ENCODE measurements at places on chromosomes 3 and 15.

DNA sequence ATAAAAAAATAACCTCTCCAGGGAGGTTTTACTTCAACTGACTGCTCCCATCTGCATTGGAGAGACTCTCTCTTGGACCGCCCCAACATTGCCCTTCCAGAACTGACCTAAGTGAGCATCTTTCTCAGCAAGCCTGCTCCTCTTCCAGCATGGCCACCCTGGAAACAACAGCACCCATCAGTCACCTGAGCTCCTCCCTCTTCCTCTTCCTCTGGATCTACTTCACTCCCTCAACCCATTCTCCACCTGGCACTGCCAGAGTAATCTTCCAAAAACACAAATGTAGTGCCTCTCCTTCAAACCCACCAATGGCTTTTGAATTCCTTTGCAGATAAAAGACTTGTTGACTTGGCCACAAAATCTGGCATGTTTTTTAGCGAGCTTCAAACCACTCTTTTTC lies 128.8 kb upstream of the NR2F2 start:
- DNase-seq, result no peak

DNA sequence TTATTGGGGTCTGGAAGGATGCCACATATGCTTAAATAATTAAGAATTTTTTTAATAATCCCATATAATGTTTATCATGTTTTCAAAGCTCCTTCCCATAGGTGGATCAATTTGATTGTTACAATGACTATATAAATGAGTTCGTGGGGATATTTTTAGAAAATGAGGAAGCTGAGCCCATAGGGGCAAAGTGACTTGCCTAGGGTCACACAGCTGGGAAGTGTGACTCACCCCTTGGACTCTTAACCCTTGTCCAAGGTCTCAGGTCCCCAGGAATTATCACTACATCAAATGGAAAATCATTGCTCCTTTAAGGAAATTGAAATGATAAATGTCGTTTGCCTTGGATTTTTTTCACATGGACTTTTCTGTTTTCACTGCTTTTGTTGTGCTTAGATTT lies 161.2 kb upstream of the RGMA start:
- no peak for DNase-seq

DNA sequence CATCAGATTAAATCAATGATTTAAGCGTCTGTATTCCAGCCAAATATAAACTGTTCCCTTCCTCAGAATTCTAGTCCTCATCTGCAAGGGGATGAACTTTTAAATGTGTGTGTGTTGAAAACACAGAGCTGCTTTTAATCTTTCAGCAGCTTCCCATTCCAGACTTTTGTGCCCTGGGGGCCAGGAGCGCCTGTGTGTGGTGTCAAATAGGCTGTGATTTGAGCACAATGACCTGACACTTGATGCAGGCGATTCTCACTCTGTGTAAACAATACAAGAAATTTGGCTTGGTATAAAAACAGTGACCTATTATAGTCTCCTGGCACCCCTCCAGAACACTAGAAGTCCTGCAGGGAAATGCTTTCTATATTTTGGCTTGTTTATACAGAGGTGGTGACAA lies 274.6 kb upstream of the ROPN1 start:
- peak; percentile 45 for DNase-seq

- DNase-seq, result no peak
Observed at GRCh38 chr3:143763564-143764162, 84.6 kb downstream of the SLC9A9 start.

DNA sequence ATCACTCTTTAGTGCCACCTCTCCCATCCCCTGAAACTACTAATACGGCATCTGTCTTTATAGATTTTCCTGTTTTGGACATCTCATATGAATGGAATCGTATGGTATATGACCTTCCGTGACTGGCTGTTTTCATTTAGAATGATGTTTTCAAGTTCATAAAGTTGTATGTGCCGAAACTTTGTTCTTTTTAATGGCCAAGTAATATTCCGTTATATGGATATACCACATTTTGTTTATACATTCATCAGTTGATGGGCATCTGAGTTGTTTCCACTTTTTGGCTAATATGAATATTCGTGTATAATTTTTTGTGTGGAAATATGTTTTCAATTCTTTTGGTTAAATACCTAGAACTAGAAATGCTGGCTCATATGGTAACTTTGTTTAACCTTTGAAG lies 49.5 kb downstream of the PIAS1 start:
- no peak for DNase-seq

- no peak for DNase-seq
Observed at GRCh38 chr15:55549305-55549704, 38.8 kb downstream of the PYGO1 start.

DNA sequence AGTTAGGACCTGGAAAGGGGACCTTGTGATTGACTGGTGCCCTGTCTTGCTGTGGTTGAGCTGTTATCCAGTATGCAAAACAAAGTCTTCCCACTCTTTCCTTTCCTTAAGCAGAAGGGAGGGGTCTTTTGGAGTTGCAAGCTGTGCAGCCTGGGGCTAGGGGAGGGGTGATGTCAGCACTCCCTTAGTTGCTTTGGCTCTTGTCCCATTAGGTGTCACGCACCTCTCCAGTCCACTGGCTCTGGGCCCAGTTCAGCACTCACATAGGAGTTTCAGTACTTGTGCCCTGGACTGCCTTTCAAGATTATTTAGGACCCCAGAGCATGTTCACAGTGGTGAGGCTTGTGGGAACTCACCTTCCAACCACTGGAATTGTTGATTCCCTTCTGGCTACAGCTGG lies 238.5 kb downstream of the DOCK3 start:
- no peak for DNase-seq

- peak; percentile 88 for DNase-seq
Observed at GRCh38 chr3:110773413-110773954, 298.1 kb upstream of the NECTIN3 start.

- DNase-seq, result no peak
Observed at GRCh38 chr3:124802702-124803101, 72.5 kb downstream of the UMPS start.

GRCh38 chr3:47283591-47284364 lies 1.0 kb downstream of the KLHL18 start:
- peak; percentile 30 for DNase-seq

DNA sequence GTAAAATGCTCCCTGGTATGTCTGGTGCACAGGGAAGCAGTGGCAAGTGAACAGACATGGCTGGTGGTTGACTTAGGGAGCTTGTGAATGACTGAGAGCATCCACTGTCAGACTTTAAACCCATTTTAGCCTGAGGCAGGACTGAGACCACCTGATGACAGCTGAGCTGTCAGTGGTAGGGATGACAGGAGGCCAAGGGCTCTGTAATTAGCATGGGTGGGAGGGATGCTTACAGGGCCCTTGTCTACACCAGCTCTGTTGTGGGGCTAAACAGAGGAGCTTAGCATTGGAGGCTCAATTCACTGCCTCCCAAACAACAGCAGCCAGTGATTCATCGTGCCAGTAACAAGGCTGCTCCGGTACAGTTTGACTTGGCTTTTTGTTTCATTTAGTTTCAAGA lies 169.4 kb downstream of the CHST2 start:
- no peak for DNase-seq

GRCh38 chr3:69445024-69445423 lies 59.1 kb upstream of the FRMD4B start:
- DNase-seq, result peak; percentile 51

- DNase-seq, result peak; percentile 73
Observed at GRCh38 chr15:71743861-71744382, 66.4 kb upstream of the NR2E3 start.

DNA sequence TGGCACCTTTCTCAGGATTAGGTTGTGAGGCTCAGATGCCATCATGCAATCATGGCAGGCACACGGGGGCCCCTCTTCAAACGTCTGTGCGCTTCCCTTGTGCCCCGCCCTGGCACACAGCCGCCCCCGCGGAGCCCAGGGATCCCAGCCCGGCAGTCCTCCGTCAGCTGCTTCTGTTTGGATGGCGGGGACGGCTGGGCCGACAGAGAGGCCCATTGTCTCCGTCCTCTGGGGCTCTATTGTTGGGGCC lies 849 bp upstream of the HDAC11 start:
- no peak for DNase-seq

DNA sequence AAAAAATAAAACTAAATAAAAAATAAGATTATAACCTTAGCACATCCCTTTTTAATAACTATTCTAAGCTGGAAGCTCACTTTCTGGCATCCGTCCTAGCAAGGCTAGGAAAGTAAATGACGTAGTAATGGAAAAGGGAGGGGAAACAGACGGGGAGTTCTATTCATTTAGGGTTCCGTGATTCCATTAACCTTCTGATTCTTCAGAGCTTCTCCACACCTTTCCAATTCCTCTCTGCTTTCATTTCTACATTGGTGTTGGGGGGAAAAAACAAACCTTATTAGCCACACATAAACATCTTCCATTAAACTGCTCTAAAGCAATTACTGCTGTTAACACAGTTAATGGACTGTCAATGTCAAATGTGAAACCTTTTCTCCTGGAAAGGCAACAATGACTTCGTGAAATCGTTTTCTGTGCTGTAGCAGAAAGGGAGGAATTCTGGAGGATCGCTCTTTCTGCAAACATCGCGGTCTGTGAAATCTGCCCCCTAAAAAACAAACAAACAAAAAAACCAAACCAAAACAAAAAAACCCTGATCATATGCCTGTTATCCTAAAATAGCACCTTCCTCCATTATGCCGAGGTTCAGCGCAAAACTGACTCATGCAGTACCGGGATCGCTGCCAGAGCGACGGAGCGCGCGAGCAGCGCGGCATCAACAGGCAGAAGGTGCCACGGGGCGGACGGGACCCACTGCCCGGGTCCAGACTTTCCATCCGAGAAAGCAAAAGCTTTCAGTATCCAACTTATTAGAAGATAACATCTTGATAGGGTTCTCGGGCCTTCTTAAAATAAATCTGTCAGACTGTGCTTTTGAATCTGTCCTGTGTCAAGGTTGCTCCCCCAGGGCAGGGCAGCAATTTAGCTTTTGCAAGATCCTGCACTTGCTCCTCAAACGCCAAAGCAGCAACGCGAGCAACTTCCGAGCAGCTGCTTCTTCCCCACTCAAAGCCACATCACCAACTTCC lies 156.2 kb downstream of the FGF12 start:
- DNase-seq, result peak; percentile 60

DNA sequence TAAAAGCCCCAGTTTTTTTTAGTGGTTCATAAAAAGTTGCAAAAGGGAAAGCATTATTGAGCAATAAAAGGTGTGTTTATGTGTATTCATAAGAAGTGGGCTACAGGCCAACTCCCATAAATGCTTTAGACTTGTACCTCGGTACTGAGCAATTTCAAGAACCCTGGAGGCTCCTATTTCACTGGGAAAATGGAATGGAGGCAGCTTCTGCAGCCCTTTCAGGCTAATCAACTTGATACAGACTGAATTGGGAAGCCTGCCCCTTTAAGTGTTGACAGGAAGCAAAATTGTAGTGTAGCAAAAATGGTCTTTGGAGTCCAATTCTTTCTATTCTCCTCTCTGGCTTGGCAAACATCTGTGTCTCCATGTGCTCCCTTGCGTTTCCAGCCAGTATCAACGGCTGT lies 118.8 kb downstream of the ECT2 start:
- DNase-seq, result peak; percentile 10

GRCh38 chr3:48621461-48621869 lies at the start of gene TMEM89:
Gene TMEM89, minus strand, starts transcription at chr3:48621769. Its CDS starts 13 bp downstream, at chr3:48621756.
- DNase-seq, result no peak

DNA sequence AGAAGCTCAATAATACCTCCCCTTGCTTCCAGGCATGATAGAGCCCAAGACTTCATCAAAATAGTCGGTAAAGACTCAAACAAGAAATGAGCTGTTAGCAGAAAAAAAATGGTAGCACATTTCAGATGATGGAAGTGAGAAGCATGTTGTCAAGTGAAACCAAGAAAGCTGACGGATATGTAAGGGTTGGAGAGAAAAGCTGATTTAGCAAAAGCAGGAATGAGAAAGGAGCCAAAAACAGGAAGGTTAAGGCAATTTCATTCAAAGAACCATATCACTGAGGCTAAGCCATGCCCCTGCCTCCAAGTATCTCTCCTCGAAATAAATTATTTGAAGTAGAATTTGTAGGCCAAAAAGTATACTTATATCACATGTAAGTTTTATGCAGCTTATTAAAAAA lies 88.8 kb downstream of the ANO10 start:
- no peak for DNase-seq

DNA sequence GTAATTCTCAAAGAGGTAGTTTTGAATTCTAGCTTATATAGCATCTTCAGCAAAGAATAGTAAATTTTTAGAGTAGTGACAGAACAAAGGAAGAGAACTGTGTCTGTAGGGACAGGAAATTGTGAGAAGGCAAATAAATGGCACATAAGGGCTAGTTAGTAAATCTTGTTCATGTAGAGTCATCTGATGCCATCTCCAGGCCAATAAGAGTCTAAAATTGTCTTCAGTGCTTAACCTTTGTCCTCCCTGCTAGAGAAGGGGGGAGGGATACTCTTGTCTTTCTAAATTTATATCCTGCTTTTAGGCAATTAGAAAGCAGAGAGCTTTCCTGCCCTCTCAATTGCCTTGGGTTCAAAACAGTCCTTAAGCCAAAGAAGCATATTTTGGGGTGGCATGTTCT lies 87.0 kb upstream of the DNAJC19 start:
- no peak for DNase-seq

- DNase-seq, result peak; percentile 34
Observed at GRCh38 chr3:37961622-37962431, 28.8 kb upstream of the VILL start.

GRCh38 chr3:151351219-151351618 lies 21.9 kb upstream of the P2RY13 start:
- no peak for DNase-seq

DNA sequence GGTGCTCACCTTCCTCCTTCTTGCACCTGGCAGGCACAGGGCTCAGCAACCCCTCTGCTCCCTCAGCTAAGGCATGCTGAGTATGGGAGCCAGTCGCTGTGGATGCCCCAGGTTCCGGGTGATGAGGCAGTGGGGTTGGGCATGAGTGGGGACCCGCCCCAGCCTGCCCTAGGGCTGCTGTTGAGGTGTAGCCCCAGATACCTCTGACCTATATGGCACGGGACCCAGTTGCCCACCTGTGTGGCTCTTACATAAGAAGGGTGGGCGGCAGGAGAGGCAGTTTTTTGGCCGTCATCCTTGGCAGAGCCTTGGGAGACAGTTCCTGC lies 21.0 kb downstream of the ACSBG1 start:
- no peak for DNase-seq

- DNase-seq, result no peak
Observed at GRCh38 chr3:143814443-143814889, 33.8 kb downstream of the SLC9A9 start.

DNA sequence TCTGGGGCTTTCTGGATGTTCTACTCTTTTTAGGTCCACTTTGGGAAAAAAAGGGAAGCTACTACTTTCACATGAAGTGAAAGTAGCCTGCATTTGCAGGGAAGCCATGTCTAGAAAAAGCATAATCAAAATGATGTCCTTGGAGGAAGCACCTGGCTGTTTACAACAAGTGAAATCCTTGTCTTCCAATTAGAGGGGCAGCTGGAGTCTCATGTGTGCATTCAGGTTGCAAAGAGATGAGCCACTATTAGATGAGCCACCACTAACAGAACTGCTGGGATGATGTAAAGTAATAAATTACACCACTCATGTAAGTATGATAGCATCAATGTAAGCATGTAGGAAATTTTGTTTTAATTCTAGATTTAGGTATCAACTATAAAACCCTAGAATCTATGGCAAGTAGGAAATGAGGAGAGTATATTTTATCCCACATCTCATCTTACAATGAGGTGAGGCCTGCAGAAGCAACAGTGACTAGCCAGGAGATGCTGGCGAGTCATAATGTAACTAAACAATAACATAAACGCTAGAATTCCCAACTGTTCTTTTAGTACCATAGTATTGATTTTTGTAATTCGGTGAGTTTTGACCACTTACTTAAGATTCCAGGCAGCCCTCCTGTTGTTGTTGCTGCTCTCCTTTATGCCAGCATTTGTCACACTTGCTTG lies 75.9 kb downstream of the TMEM108 start:
- DNase-seq, result no peak
